ENCODE measurements at places on chromosomes 1 and 21.

DNA sequence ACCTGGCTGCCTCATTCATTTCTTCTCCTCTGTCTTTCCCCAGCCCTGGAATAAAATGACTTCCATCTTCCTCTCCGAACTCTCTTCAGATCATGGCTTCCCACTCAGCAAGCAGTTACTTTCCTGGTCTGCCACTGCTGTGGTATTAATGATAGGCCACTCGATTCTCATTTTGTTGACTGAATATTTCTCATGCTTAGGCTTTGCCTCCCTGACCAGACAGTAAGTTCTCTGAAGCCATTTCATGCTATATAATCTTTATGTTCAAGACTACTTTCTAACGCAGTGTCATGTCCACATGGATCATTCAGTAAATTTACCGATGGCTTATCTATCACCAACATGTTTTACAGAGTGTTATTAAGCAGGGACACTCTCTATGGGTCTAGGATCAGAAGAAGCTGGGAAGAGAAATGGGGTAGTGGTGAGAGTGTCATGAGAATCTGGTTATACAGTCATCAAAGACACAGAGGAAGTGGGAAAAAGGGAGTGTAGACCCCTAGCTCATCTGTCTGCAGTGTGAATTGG, 20.6 kb downstream of the RUNX1 start:
- no peak for DNase-seq

- DNase-seq = no peak
Observed at GRCh38 chr1:73472810-73473209, 725.2 kb downstream of the LRRIQ3 start.

- no peak for DNase-seq
Observed at GRCh38 chr1:203000217-203000944, 6.8 kb upstream of the TMEM183A start.

GRCh38 chr1:156646738-156647211, 4.9 kb downstream of the BCAN start:
- no peak for DNase-seq

DNA sequence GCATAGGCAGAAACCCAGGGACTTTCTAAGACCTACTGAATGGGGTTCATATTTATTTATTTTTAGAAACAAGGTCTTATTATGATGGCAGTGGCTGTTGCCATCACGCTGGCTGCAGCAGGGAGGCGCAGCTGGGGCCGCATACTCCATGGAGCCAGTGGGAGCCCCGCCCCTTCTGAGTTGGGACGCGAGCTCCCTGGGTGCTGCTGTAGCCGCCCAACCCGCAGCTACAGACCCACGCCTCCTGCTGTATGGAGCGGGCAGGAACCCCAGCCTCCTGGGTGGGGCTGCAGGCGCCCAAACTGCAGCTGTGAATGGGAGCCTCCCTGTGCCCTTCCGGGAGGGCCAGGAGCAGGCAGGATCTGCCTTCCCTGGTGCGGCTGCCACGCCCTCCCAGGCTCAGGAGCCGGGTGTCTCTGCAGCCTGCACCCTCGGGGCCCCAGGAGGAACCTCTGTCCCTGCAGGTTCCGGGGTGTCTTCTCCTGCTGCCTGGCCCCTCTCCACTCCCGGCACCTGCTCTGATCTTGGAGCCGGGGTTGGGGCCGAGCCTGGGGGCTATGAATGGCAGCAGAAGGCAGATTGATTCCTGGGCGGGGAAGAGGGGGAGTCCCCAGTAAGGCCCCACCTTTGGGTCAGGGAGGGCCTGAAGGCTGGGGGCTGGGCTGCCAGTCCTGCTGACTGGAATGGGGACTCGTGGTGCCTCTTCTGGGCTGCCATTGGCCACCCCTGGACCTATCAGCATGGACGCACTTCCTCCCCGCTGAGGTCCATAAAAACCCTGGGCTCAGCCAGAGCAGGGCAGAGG, 66.5 kb upstream of the LRRN2 start:
- no peak for DNase-seq

GRCh38 chr1:62336638-62336994, 17.4 kb upstream of the KANK4 start:
- DNase-seq = no peak

- peak; percentile 24 for DNase-seq
Observed at GRCh38 chr21:36589352-36589971, 109.5 kb upstream of the SIM2 start.

DNA sequence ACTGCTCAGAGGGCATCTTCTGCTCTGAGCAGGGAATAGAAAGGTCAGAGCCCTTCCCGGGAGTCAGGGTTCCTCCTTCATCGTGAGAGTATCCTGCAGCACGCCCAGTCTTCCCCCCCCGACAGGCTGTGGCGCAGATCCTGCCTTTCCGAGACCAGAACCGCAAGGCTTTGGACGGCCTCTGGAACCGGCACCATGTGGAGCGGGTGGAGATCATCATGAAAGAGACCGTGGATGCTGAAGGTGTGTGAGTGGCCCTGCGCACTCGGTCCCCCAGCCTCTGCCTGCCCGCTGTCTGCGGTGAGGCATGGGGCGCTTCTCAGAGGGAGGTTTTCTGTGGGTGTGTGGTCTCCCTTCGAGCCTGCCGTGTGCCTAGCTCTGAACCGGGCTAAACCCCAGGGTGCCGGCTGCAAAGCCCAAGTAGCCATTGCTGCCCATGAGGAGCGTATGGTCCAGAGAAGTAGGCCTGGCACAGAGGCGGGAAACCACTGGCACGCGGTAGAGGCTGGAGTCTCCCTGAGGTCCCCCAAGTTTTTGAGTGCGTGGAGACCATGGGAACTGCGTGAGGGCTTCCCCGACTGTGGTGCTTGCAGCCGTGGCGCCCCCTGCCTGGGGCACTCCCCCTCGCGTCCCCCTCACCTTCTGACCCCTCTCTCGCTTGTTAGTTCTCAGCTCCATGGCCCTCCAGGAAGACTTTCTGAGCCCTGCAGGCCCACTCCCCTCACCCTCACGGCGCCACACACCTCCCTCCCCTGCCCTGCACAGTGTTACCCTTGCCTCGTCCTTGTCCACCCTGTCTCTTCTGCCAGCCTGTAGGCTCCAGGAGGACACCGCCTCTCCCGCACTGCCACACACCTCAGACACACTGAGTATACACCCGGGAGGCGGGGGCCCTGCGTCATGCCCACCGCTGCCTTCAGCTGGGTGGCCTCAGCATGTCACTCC, 12.5 kb downstream of the H6PD start:
- no peak for DNase-seq

DNA sequence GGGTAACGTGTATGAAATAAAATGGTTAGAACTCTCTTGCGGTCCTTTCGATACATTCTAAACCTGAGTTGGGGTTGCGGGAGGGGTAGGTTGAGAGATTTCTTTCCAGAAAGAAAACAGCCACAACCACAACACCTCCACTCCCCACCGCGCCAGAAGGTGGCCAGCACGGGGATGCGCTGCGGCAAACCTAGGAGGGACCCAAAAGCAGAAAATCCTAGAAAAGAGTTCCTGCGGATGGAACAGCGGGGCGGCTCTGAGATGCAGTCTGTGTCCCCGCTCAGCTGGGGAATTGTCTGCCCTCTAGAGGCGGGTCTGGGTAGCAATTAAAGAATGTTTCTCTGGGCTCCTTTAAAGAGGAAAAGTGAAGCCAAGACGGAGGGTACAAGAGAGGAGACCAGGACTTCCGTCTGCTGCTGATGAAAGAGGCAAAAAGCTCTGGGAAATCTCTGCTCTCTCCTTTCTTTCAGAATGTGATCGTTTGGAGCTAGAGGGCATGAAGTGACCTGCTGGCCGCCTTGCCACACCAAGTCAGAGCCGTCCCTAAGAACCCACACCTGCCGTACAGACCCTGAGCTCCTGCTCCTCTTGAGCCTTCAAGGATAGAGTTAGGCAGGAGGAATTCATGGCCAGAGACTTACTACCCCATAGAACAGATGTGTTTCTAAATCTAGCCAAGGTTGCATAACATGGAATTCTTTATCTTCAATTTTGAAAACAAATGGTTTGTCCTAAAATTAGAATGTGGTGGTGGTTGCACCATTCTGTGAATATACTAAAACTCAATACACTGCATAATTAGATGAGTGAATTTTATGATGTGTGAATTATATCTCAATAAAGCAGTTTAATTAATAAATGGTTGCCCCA, 46.5 kb upstream of the COA6 start:
- DNase-seq = peak; percentile 69

GRCh38 chr1:5906966-5907365, 85.3 kb downstream of the NPHP4 start:
- no peak for DNase-seq

DNA sequence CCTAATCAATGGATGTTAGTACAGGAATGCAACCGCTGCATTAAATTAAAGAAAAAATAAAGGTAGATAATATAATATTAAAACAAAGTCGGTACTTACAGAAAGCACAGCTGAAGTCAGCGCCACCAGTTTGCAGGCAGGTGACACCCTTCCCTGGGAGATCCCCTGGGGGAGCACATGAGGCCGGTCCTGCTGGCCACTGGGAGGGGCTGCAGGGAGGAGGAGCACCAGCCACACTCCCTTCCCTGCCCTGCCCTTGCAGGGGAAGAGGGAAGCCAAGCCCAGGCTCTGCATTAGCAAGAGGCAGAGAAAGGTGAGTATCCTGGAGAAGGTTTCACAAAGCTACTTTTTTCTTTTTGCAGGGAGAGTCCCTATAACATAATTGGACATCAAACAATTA, 507.0 kb downstream of the AJAP1 start:
- DNase-seq = no peak

GRCh38 chr1:221723848-221724236, 18.0 kb downstream of the DUSP10 start:
- no peak for DNase-seq

DNA sequence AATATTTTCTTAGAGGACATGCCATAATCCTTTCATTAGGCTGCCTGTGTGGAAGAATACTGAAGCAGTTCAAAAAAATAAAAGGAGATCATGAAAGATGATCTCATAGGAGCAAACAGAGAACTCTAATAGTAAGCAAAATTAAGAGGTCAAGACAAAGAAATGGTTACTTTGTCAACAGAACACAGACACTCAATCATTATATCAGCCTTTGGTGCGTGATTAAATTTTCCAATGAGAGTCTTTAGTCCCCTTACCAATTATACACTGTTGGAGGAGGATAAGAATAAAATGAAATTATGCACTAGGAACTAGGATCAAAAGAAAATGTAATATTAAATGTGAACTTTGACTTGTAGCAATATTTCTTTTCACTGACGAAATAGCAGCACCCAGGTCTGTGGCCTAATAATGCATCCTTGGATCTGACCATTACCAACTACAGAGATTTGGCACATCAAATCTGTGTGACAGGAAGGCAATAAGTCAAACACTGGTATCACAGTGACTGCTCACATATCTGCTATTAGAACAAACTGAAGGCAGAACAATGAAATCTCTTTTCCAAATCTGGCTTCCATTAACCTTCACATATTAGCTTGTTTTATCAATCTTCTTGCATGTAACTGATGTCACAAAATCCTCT, 1812.9 kb downstream of the PLA2G4A start:
- DNase-seq = no peak

DNA sequence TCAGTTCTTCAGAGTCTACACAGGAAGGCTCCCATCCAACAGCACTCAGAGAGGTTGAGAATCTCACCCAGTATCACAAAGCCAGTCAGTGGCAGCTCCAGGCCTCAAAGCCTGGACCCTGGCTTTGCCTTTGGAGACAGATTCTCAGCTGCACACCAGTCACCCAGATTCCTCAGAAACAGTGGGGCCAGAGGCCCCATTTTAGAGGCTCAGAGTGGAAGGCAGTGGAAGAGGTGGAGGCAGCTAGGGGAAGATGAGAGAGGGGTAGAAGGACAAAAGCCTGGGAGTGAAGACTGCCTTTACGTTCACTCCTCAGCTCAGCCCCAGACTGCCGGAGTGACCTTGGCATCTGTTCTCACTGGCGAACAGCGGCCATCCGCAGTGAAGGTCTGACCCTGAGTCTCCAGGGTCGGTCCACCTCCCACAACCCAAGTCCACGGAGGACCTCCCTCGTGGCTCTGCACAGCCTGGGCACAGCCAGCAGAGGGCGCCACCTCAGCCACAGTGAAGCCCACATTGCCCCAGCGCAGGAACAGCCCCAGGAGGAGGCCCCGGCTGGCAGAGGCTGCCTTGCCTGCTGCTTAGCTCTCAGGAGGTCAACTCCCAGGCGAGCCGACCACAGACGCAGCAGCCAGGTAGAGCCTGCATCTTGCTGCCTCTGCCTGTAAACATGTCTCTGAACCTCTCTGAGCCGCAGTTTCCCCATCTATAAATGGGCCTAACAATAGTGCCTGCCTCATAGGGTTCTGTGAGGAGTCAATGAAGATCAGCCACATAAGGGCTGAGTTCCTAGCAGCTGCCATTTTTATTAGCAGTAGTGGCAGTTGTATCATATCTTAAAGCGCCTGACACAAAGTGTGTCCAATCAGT, 5.9 kb upstream of the FNDC5 start:
- DNase-seq = peak; percentile 46

DNA sequence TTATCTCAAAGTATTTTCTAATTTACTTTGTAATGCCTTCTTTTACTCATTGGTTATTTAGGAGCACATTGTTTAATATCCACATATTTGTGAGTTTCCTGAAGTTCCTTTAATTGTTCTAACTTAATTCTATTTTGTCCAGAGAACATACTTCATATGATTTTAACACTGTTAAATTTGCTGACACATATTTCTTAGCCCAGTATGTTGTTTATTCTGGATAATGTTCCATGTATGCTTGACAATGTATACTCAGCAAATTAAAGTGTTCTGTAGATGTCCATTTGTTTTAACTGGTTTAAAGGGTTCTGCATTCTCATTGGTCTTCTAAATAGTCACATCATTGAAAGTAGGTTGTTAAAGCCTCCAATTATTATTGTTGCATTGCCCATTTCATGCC, 643.7 kb upstream of the NR5A2 start:
- DNase-seq = no peak

GRCh38 chr1:70518106-70518505, 107.0 kb downstream of the CTH start:
- no peak for DNase-seq

GRCh38 chr21:33267250-33267649, 1.1 kb downstream of the IL10RB start:
- no peak for DNase-seq

DNA sequence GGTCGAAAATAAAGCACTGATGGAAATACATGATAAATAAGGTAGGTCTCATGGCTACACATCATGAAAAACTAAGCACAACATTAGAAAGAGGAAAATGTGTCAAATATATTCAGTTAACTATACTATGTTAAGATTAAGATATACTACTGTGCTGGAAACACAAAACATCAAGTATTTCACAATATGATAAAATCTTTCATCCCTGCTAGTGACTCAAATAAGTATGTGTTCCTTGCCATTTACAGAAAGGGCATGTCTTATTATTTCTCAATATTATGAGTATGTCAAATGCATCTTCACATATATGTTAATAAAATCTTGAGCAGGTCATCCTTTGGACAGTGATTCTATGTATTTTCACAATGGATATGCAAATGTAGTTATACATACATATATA, 1260.1 kb upstream of the ADGRL2 start:
- no peak for DNase-seq

Measured in stimulated activated CD4-positive, alpha-beta T cell treated with anti-CD3 and anti-CD28 coated beads, Interleukin-4, amount 100 ng/mL, for 48 hours (primary cell).